Activated CD4-positive, alpha-beta T cell treated with anti-CD3 and anti-CD28 coated beads for 4 hours (primary cell): ENCODE measurements at places on chromosomes 7 and 10.

DNA sequence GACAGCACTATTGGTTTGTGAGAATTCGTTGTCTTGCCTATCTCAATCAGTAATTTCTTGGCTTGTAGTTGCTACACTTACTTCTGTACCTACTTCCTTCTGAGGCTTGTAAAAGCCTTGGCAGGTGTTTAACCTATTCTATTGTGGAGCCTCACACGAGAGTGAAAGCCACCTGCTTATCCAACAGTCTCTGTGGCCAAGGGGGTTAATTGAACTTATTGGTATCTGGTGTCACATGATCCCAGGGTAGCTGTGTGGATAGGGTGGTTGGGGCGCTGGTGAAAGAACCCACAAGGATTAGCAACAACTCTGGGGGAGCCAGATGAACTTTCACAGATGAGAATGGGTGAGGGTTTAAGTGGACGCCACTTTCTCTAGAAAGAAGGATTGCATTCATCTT, 13.9 kb upstream of the ATP6V0E2 start:
- no peak for DNase-seq

DNA sequence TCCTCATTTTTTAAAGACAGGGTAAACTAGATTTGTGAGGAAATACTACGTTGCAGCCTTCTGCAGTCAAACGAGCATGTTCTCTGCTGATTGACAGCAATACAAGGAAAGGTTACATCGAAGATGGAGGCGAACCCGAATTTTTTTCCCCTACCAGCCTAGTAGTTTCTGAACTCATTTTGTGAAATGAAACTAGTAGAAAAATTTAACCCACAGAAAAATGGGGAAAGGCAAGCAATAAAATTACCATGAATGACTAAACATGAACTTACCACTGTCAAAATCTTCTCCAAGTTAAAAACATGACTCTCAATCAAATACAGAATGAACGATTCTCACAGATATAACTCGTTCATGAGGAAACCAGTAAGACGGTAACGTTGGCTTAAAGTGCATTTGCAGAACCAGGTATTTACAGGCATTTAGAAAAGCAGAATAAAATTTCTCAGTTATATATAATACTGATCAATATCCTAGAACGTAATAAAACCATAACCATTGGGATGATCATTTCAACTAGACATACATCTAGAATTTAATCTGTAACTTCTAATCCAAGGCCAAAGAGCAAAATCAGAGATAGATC, 73.9 kb downstream of the CELF2 start:
- no peak for DNase-seq

DNA sequence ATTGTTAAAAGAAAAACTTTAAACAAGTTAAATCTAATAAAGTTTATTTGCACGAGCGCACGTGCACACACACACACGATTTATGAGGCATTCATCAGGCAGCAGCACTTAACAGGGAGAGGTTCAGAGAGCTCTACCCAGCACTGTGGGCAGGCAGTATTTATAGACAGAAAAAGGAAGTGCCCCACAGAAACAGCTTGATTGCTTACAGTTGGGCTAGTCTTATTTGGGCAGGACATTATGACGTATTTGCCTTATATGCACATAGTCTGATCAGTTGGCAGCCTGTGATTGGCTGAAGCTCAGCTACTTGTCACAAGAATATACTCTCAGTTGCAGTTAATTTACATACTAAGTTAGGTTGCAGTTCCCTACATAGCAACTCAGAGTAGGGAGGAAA, 1.2 kb upstream of the SDHAF3 start:
- DNase-seq: no peak

- no peak for DNase-seq
Measured at GRCh38 chr10:33509231-33509831, 174.9 kb upstream of the NRP1 start.

GRCh38 chr7:70014472-70015177, 416.4 kb downstream of the AUTS2 start:
- DNase-seq: no peak

DNA sequence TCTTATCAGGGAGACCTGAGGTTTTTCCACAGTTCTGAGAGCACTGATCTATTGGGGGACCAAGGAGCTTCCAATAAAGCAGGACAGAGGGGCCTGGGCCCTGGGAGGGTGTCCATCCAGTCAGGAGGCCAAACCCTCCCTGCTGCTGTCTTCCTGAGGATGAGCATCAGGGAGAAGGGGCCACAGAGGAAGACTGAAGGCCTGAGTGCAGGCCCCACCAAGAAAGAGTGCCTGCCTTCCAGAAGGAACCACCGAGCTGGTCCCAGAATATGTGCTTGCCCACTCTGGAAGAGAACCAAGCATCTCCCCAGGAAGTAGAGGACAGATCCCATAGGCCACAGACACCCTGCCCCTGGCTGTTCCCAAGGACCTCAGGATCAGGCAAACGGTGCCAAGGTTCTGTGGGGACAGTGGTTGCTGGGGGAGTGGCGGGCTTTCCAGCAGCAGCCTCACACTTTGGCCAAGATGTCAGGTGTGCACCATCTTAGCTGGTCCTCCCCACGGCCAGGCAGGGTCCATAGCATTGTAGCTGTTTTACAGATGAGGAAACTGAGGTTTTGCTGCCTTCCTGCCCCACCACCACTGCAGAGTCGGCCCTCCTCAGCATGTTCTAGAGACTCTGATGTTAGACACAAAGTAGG, 199.4 kb downstream of the GRID1 start:
- no peak for DNase-seq
